Stimulated activated CD4-positive, alpha-beta T cell treated with anti-CD3 and anti-CD28 coated beads, Interleukin-4, amount 100 ng/mL, for 24 hours (primary cell): ENCODE measurements at places on chromosomes 1 and 21.

DNA sequence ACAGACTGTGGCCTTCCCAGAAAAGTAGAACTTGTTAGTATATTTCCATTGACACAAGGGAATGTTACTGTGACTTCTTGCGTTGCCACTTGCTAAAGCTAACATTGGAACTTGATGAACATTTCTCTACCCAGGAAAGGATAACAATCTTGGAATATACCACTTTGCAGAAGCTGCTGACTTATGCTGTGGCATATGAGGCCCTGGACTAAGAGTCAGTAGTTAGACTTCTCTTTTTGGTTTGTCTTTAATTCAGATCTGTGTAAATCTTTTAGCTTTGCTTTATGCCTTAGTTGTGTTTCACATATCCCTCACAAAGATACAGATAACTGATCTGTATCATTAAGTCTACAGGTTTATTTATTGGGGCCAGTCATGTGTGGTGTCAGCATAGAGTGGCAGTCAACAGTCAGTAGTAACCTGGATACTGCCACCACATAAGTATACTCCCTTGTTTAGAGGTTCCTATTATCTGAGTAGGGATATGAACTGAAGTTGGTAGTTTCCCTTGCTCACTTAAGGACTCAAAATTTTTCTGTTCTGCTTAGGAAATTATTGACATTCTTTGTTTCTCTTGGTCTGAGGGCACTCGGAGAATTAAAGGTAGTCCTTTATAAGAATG is 14.7 kb downstream of the RNF2 start:
- no peak for DNase-seq

DNA sequence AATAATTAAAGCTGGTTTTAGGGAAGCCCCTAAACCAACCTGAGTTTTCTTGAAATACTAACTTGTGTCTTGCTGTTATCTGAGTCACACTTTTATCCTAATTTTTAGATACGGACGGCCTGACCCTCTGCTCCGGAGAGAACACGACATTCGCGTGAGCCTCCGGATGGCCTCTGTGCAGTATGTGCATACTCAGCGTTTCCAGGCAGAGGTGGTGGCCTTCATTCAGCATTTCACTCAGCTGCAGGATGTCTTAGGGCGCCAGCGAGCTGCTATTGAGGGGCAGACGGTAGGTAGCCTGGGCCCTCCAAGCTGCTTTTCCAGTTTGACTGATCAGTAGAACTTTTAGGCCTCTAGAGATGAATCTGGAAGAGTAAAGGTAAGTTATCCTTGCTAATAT is 63.6 kb downstream of the VPS13D start:
- DNase-seq: no peak

- DNase-seq: no peak
Measured at GRCh38 chr1:155801149-155801548, 55.9 kb downstream of the GON4L start.

- no peak for DNase-seq
Measured at GRCh38 chr1:240362826-240363225, 249.1 kb downstream of the GREM2 start.

DNA sequence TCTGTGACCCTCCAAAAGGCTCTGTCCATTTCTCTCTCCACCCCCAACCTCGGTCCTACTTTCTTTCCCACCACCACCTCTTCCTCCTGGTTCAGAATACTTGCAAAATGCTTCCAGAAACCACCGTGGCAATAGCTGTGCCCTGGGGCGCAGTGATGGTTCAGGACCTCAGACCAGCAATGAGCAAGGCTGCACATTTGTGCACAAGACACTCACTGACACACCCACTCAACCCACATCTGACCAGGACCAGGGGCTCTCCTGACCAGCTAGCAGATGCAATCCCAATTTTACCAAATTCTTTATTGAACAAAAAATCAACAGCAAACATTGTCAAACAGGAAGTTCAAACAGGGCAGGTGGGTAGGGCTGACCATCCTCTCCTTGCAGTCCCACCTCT is 25.7 kb downstream of the SPOCD1 start:
- no peak for DNase-seq
